ENCODE measurements at places on chromosomes 1 and 21.

DNA sequence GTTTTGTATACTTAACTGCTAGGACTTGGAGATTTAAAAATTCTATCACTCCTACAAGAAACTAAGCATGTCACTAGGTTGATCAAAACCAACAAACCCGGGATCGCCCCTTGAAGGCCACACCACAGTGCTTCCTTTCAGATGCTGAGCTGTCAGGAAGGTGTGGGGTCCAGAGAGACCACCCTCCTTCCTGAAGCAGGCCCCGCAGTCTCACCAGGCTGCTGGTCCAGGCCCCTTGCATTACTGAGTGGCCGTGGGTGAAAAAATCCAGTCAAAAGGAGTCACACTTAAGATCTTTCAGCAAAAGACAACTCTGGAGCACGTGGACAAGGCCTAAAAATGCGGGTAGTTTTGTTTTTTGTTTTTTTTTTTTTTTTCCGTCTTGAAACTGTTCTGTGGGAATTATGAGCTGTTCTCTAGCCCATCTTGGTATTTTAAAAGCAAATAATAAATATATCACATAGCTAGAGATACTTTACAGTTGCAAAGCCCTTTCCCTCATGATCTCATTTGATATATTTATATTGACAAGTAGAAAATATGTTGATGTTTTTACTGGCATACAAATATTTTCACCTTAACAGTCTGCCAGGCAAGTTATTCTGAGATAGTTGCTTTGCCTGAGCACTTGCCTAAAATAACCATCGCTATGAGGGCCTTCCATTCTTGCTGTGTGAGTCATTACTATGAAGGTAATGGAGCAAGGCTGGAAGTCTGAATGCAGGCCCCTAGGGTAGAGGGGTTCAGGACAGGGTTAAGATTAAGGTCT, 73.1 kb upstream of the EDEM3 start:
- peak; percentile 60 for DNase-seq

- DNase-seq, result peak; percentile 49
Measured at GRCh38 chr1:156025876-156026275, 5.1 kb upstream of the SSR2 start.

GRCh38 chr1:192974701-192975100, 84.5 kb downstream of the UCHL5 start:
- DNase-seq, result peak; percentile 42

DNA sequence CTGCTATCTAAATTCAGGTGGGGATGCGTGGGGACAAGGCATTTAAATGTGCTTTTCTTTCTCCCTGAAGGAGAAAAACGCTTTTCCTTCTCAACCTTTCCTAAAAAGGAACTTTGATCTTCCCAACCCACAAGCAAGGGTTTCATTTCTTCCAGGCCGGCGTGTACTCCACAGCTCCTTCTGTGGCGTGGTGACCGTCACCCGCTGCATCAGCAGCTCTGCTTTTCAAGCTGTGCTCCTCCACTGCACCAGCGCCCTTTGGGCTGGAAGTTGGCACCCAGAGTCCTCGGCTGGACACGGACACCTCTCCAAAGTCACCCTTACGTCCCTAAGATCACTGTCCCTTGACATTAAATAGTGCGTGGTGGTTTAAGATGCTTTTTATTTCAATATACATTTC, 54.3 kb downstream of the PEX14 start:
- no peak for DNase-seq

- no peak for DNase-seq
Measured at GRCh38 chr1:227838181-227838580, 22.7 kb downstream of the PRSS38 start.

- no peak for DNase-seq
Measured at GRCh38 chr1:82317671-82318070, 516.9 kb downstream of the ADGRL2 start.

DNA sequence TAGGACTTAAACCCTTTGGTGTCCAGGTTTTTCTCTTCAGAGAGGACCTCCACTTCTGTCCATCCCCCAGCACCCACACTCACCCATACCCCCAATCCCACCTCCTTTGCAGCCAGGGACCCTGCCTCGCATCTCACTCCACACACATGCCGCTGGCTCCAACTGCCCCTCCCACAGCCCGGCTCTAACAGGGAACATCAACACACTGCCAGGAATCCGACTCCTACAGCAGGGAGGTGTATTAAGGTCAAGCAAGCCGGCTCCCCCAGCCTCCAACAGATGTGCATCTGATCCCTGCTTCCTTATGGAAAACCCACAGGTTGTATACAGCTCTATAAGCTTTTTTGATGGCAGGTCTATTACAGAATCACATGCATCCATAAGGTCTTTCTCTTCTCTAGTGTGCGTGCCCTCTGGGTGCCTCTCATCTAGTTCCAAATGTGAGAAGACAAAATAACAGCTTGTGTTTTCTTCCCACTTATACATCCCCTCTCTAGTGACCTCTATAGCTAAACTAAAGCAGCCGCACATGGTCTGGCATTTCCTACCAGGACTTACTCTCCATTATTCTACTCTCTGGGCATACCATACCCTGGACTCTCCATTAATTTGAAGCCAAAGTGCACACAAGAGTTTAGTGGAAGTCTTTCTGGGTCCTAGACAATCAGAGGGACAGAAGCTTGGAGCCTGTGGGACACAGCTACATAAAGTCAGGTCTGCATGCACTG, 16.3 kb downstream of the PIK3C2B start:
- DNase-seq, result no peak

DNA sequence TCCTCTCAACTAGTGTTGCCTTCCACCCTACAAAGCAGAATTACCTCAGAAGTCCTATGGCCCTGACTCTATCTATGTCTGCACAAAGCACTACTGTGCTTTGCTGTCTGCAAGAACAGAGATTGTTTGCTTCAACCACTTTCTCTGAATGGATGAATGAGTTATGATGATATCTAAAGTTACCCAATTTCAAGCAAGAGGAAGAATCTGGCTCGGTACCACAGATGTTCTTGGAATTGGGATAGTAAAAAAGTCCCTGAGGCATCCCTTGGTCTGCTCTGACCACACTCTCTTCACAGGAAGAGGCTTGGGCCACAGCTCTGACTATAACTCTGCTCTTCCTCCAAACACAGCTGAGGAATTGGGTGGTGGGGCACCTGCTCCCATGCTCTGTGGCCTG, 31.2 kb downstream of the MTARC1 start:
- peak; percentile 91 for DNase-seq

DNA sequence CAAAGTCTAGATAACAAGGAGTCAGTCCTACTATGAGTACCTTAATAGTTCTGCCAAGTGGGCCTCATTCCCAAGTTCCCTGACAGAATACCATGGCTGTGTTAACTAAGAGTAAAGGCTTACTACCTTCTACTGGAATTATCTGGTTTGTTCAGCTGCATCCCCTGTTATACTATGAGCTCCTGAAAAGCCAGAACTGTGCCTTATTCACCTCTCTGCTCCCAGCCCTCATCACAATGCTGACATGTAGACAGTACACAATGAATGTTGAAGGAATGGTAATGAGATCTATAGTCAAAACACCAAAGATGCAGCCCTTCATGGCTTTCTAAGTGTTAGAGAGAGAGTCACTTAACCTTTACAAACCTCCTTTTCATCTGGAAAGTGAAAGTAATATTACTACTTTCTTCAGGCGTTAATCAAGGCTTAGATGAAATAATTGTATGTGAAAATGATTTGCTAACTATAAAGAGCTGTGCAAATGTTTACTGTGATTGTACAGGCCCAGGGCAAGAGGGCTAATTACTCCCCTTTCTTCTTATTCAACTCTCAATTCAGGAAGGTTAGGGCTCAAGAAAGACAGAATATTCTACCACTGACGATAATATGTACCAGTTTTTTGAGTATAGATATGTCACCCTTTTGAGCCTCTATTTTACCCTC, 70.3 kb upstream of the MROH9 start:
- no peak for DNase-seq

- DNase-seq, result peak; percentile 36
Measured at GRCh38 chr1:220281159-220281574, 8.9 kb upstream of the RAB3GAP2 start.

- no peak for DNase-seq
Measured at GRCh38 chr1:169012416-169012815, 94.1 kb upstream of the ATP1B1 start.

DNA sequence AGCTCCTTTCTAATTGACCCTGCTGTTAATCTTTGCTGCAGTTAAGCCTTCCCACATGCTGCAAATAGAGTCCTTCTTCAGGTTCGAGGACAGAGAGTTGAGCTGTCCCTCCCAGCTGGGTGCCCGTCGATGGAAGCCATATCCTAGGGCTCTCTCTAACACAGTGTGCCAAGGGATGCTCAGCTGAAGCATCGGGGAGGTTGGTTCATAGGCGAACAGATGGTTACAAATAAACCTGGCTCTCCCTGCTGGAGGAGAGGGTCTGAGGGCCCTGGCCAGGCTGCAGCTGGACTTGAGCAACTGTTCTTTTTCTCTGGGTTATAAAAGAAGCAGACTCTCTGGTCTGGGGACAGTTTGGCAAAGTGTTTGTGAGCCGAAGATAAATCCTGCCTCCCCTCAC, 120.3 kb upstream of the C8B start:
- DNase-seq, result no peak

DNA sequence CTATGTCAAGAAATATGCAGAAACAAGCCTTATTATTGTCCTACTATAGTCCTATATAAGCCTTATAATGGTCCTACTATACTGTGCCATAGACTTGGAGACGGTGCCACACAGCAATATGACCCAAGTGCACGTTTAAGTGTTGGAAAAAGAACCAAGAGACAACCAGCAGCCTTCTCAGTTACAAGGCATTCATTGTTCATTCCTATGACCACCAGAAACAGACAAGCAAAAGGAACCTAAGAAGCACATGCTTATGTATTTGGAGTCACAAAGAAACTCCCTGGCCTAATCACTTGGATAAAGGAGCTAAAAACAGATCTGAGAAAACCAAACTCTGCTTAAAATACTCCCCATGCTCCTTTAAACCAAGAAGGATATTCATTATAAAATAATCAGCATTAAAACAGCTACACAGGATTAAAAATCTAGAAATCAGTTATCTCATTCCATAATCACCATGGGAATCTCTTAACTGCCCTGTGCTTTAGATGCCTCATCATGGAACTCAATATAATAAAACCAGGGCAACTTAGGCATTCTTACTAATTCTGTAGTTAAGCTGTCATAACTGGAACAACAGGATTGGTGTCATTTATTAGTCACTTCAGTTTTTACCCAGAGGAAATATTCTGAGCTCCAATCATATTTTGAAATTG, 7.0 kb downstream of the COLGALT2 start:
- DNase-seq, result no peak
